Effector memory CD8-positive, alpha-beta T cell (primary cell): ENCODE measurements at places on chromosomes 6 and 20.

DNA sequence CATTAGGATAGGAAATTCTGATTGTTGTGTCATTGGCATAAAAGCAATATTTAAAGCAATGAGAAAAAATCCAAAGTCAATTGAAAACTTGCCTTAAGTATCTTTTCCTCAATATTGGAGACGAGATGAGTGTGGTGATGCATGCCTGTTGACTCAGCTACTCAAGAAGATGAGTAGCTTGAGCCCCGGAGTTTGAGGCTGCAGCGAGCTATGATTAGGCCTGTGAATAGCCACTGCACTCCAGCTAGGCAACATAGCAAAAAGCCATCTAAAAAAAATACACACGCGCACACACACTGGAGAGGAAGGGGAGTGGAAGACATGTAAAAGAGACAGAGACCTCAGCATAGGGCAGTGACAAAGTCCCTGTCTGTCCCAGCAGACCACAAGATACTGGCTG lies 9.7 kb upstream of the MARCKS start:
- no peak overlapping the region for H3K4me3 ChIP-seq
- H3K27me3 ChIP-seq: peaks cover 31% of the 10 kb centered on the region
- H3K4me1 ChIP-seq: no peaks in the 10 kb centered on the region

DNA sequence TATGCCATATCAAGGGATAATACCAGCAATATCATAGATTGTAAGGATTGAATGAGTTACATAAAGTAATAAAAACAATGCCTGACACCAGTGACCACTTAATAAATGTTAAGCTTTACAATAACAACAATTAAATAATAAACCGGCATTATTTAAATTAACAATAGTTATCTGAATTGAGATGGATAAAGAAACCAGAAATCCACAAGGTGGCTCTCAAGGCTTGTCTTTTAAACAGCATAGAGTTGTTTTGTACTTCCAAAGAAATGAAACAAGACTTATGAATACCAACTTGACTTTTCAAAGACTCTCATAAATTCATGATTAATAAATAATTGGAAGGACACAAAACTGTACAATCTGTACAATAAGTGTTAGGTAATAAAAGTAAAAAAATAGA lies 203.1 kb downstream of the ASCC3 start:
- DNase-seq: no peak
- H3K4me1 ChIP-seq: no peaks in the 10 kb centered on the region
- H3K36me3 ChIP-seq: no peaks in the 10 kb centered on the region
- no peaks in the 10 kb centered on the region for H3K27me3 ChIP-seq

DNA sequence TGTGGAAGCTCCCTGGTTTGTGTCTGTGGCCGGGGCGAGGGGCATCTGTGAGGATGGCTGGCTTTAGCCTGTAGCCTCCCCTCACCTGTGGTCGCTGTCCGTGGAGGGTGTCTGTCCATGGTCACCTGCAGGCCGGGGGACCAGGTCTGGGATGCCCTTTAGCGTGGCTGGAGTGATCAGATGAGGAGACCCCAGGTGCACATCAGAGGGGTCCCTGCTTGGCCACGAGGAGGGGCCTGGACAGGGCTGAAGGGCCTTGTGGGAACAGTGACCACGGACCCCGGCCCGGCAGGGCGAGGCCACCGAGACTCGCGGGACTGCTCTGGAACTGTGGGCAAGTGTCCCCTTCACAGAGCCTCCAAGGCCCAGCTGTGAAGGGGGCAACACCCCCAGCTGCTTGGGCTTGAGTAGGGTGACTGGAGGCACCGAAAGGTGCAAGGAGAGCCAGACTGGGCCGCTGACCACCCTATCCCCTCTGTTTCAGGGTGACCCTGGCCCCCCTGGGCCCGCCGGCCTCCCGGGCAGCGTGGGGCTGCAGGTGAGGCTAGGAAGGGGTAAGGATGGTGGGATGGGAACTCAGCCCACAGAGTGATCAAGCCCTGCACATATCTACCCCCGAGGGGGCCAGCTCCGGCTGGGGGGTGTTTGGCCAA lies 8.6 kb downstream of the COL9A3 start:
- no peak overlapping the region for H3K4me3 ChIP-seq
- no peaks in the 10 kb centered on the region for H3K36me3 ChIP-seq
- no peaks in the 10 kb centered on the region for H3K4me1 ChIP-seq
- no peak for DNase-seq
- H3K27me3 ChIP-seq: no peaks in the 10 kb centered on the region

DNA sequence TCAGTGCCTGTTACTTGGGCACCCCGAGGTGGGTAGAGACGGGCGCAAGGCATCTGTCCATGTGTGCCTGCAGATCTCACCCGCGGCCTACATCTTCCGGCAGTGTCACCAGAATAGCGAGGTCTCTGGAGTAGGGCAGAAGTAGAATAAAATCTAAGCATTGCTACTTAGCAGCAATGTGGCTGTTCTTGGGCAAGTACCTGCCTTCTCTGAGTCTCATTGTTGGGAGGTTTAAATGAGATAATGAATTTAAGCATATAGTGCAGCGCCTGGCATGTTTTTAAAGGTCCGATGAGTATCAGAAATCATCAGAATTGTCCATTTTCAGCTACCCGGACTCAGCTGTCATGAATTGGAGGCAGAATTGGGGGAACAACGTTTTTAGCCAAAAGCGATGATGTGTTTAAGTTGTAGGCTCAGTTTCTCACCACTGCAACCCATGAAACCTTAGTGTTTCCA lies 800 bp downstream of the ABCC10 start:
- peaks cover 14% of the 10 kb centered on the region for H3K36me3 ChIP-seq
- H3K27me3 ChIP-seq: no peaks in the 10 kb centered on the region
- DNase-seq: no peak
- peaks cover 24% of the 10 kb centered on the region for H3K4me1 ChIP-seq
- H3K4me3 ChIP-seq: peak overlapping the region; percentile 95

DNA sequence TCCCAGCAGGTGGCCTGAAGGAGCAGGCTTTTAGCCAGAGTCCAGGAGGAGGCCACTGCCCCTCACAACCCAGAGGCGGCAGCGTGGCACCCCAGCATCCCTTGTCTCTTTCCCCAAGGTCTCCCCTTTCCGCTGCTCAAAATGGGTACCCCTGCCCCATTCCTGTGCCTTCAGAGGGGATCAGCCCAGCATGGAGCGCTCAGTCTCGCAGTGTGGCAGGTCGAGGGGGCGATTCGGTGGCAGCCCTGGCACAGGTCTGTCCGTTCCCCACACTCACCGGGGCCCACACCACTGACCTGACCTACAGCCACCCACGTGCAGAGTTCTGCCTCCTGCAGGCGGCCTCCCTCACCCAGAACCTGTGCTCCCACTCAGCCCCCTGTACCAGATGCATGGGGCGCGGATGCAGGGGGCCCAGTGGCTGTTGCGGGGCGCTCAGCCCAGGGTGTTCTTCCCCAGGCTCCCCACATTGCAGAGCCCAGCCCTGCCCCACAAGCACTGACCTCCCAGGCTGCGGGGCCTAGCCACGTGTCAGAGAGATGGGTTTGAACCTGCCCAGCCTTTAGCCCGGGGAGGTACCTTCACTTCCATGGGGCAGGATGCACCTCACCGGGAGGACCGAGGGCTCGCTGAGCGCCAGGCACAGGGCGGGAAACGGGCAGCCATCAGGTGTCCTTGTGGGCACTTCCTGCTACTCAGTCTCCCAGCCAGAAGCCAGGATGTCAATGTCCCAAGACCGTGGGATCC lies 41.8 kb downstream of the DSTN start:
- peaks cover 24% of the 10 kb centered on the region for H3K4me1 ChIP-seq
- H3K27ac ChIP-seq: peak overlapping the region; percentile 92
- H3K27me3 ChIP-seq: no peaks in the 10 kb centered on the region
- peak overlapping the region; percentile 67 for H3K4me3 ChIP-seq
- DNase-seq: no peak

GRCh38 chr6:87396595-87397392 lies 11.0 kb upstream of the CFAP206 start:
- no peak overlapping the region for H3K27ac ChIP-seq
- no peak overlapping the region for H3K4me3 ChIP-seq
- DNase-seq: no peak
- no peaks in the 10 kb centered on the region for H3K4me1 ChIP-seq
- no peaks in the 10 kb centered on the region for H3K36me3 ChIP-seq

GRCh38 chr6:74259981-74260380 lies 564.0 kb downstream of the CD109 start:
- H3K4me3 ChIP-seq: no peak overlapping the region
- H3K27ac ChIP-seq: no peak overlapping the region
- H3K27me3 ChIP-seq: no peaks in the 10 kb centered on the region
- no peaks in the 10 kb centered on the region for H3K4me1 ChIP-seq
- H3K36me3 ChIP-seq: no peaks in the 10 kb centered on the region

GRCh38 chr6:129015721-129016120 lies 132.8 kb downstream of the LAMA2 start:
- no peak overlapping the region for H3K4me3 ChIP-seq
- peaks cover 3% of the 10 kb centered on the region for H3K4me1 ChIP-seq
- peaks cover 6% of the 10 kb centered on the region for H3K27me3 ChIP-seq
- H3K36me3 ChIP-seq: no peaks in the 10 kb centered on the region

DNA sequence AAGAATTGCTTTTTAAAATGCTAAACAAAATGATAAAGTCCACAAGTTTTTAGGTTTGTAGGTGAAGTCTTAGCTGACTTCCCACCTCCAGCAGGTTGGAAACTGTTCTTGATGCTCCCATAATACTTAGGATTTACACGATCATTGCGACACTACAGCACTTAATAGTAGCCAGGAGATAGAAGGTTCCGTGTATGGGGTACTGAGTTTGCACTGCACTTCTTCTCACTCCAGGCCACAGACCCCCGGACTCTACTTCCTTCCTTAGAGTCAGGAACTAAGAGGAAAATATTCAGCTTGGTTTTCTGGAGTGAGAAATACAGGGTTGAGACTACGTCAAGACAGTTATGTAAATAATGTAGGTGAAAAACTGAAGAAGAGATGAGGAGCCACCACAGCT lies 56.1 kb upstream of the SGK1 start:
- H3K4me1 ChIP-seq: peaks cover 3% of the 10 kb centered on the region
- no peaks in the 10 kb centered on the region for H3K36me3 ChIP-seq
- H3K4me3 ChIP-seq: no peak overlapping the region
- no peak for DNase-seq

DNA sequence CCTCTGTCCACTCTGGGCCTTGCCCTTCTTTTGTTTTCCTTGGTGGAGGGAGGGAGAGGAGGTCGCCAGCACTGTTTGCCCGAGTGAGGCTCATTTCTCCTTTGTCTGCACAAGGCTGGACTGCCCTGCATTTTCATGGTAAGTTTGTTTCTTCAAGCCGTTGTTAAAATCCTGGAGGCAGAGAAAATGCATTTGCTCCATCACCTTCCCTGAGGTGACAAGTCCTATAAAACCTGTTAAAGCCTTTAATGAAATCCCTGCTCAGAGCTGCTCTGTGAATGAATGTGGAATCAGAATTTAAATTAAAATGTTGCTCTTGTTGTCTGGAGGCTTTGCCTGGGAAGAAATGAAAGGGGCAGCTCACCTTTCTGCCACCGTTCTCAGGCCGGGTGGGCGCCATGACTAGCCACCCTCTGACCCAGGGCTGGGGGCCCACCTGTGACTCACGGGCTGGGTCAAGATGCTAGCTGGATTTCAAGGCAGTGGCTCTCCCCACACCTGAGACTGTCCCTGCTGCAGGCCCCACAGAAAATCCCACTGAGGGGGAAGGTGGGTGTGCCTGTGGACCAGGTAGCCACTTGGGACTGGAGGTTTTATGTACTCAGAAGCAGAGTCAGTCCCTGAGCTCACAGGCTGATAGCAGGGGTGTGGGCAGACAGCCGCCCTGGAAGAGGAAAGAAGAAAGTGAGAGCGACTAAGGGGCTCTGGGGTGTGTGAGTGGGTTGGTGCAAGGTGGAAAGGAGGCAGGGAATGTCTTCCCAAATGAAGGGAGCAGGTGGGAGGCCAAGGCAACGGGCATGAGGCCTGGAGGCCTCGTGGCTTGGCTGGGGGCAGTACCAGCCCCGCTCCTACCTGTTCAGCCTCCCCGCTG lies 24.0 kb upstream of the MYT1 start:
- no peak for DNase-seq
- H3K27ac ChIP-seq: no peak overlapping the region
- no peak overlapping the region for H3K4me3 ChIP-seq
- no peaks in the 10 kb centered on the region for H3K36me3 ChIP-seq
- peaks cover 40% of the 10 kb centered on the region for H3K27me3 ChIP-seq

GRCh38 chr6:45423111-45423823 lies 45.5 kb upstream of the SUPT3H start:
- DNase-seq: peak; percentile 12
- H3K27me3 ChIP-seq: peaks cover 13% of the 10 kb centered on the region
- peak overlapping the region; percentile 98 for H3K27ac ChIP-seq
- peaks cover 26% of the 10 kb centered on the region for H3K4me1 ChIP-seq
- peak overlapping the region; percentile 98 for H3K4me3 ChIP-seq

GRCh38 chr20:1871807-1872458 lies 23.3 kb upstream of the SIRPA start:
- no peaks in the 10 kb centered on the region for H3K36me3 ChIP-seq
- peaks cover 60% of the 10 kb centered on the region for H3K27me3 ChIP-seq

- no peak overlapping the region for H3K4me3 ChIP-seq
- H3K36me3 ChIP-seq: peaks cover 3% of the 10 kb centered on the region
- no peak for DNase-seq
- H3K27me3 ChIP-seq: no peaks in the 10 kb centered on the region
Observed at GRCh38 chr6:130269969-130270635, 47.4 kb upstream of the SAMD3 start.

GRCh38 chr6:32459781-32460424 lies 20.2 kb downstream of the HLA-DRA start:
- H3K27me3 ChIP-seq: peaks cover 71% of the 10 kb centered on the region
- no peak overlapping the region for H3K4me3 ChIP-seq
- no peak overlapping the region for H3K27ac ChIP-seq
- DNase-seq: no peak

DNA sequence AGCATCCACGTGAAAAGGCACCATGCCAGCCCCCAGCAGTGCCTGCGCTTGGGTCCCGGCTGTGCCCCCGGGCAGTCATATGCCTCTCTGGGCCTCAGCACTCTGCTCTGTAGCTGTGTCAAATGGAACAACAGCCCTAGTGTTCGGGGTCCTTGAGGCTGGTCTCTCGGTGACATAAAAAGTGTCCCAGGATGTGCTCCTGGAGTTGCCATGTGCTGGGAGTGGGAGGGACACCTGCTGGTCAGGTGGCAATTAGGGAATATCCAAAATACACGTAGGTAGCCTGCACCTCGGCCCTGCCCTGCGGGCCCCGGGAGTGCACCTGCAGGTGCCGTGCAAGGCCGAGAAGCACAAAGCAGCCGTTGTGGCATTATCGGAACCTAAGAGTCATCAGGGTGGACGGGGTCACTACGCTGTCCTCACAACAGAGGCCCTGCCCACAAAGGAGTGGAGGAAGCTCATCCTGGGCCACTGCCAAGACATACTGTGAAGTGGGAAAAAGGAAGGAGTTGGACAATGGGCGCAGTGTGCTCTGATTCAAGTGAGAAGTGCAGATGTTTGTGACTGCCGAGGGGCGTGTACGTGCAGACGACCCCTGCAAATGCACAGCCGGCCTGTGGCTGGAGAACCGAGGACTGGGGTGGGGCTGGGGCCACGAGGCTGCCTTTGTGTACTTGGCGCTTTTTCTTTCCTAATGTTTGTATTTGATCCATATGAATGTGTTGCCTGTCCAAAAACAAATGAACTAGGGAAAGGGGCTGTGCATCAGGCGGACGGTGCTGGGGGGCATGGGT lies 24.6 kb downstream of the SLCO4A1 start:
- no peak overlapping the region for H3K4me3 ChIP-seq
- no peak for DNase-seq
- H3K4me1 ChIP-seq: no peaks in the 10 kb centered on the region
- H3K36me3 ChIP-seq: peaks cover 3% of the 10 kb centered on the region
